MG63 (cell line): ENCODE measurements at places on chromosomes 6 and 20.

GRCh38 chr20:20410678-20411077, 42.8 kb downstream of the INSM1 start:
- DNase-seq: no peak

DNA sequence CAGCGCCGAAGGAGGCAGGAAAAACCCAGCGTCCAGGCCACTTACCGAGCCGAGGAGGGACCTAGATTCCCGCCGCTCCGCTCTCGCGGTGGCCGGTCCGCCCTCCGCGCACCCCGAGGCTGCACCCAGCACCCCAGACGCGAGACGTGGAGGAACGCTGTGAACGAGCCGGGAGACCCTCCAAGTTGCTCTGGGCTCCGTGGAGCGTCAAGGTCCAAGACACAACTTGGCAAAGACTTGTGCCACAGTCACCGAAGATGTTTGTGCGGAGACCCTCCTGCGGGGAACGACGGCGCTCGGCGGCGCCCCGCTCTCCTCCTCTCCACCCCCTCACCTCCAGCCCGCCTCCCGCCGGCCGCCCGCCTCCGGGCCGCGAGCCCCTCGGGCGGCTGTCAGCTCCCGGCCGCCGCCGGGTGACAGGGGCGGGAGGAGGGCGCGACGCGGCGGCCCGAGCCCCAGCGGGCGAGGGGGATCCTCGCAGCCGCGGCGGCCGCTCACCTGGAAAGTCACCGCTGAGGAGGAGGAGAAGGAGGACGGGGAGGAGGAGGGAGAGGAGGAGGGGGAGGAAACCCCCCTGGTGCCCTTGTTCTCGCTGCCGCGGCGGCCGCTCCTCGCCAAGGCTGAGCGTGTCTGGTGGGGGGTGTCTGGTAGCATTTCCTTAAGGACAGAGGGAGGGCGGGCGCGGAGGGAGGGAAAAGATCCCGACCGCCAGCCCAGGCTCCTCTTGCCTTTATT, 637 bp upstream of the HIVEP2 start:
- DNase-seq: peak; percentile 14

DNA sequence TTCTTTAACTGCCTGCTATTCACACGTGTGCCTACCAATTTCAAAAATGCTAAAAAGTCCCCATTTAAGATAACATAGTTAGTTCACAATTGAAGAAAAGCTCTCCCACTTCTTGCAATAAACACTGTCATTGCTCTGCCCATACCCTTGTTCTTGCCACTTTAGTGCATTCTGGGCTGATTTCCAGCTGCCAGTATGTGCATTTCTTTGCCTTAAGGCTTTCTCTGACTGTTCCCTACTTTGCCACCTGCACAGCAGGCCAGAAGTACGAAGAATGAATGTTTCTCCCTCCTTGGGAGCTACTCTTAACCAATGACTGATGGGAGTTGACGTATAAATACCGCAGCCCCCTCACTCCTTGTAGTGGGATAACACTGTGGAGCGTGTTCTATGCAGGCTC, 16.0 kb upstream of the ATRN start:
- DNase-seq: no peak

DNA sequence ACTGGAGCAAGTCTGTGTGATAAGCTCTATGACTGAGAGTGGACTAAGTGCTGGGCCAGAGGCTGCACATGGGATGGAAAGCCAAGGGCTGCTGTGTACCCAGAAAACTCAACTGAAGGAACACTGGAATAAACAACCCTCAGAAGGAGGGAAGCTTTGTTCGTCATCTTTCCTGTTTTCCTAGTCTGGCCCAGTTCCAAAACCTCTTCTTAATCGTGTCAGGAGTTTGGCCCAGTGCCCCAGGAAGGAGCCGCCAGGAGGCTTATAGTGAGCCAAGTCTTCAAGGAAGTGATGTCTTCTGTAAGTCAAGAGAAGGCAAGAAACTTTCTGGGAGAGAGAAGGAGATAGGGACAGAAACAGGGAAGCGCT, 23.3 kb upstream of the TOP1 start:
- DNase-seq: peak; percentile 96

- no peak for DNase-seq
These were observed 12.6 kb downstream of the PCMTD2 start for GRCh38 chr20:64268174-64268573.

DNA sequence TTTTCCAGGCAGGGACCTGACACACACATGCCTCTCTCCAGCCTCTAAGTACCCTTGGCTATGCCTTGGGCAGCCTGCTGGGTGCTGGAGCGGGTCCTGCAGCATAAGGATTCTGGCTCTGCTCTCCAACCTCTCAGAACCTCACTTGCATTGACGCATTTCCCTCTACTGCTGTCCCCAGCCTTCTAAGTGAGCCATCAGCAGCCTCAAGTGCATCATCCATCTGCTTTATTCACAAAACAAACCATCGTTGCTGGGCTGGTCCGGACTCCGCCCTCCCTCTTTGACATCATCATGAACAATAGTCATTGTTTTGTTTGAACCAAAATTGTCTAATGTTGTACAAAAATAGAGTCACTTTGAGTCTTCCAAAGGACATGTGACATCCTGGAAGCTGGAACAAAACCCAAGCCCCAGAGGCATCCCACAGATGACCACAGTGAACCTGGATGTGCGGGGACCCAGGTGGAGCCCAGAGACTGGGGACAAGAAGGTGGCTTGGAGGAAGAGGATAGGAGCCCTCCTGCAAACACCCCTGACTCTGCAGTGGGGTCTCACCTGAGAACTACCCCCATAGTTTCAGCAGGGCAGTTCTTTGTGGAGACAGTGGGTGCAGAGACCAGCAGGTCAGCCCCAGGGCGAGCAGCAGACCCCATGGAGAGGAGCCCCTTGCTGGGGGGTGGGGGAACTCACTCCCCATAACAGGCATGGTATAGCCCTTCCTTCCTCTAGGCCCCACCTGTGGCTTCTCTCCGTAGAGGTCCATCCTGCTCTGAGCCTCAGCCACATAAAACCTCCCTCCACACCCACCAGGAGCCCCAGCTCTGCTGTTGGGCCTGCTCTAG, 230.1 kb downstream of the SYNDIG1 start:
- no peak for DNase-seq
